HuH-7.5 (cell line): ENCODE measurements at places on chromosomes 1 and 21.

- no peak for DNase-seq
Measured at GRCh38 chr1:47598357-47598756, 160.5 kb downstream of the FOXD2 start.

DNA sequence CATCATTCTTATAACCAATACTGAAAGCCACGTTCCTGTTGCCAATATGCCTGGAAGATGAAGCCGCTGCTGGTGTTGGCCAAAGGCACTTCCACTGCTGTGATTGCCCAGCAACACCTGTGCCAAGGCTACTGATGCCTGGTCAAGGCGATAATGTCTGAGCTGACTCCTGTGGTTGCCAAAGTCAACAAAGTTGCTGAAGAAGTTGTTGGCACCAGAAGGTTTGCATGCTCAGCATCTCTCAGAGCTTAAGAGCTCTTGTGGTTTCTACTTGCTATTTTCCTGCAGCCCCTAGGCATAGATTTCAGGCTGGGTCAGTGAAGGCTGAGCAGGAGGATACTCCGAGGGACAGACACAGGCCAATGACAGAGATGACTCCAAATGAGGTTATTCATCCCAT is 63.4 kb upstream of the RAB3GAP2 start:
- no peak for DNase-seq

DNA sequence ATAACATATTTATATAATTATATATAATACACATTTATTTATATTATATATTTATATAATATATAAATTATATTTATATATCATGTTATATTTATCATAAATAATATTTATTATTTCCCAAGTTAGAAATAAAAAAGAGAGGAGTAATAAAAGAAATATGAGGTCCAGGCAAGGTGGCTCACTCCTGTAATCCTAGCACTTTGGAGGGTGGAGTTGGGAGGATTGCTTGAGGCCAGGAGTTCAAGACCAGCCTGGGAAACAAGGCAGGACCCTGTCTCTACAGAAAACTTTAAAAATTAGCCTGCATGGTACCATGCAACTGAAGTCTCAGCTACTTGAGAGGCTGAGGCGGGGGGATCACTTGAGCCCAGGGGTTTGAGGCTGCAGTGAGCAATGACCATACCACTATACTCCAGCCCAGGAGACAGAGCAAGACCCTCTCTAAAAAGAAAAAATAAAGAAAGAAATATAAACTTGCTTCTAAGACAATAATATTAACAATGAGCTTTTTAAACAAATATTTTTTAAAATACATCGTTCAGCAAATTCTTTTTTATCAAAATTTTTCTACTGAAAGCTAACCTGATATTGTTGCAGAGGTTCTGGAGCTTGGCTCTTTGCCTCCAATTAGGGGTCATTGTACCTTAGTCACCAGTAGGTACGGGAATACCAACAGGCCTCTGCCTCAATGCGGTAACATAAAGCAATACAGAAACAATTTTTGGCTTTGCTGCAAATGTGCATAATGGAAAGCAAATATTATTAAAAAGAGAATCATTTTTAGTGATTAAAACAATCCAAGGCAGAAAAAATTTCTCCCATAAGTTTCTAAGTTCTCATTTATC is 290.0 kb downstream of the SETD4 start:
- no peak for DNase-seq

DNA sequence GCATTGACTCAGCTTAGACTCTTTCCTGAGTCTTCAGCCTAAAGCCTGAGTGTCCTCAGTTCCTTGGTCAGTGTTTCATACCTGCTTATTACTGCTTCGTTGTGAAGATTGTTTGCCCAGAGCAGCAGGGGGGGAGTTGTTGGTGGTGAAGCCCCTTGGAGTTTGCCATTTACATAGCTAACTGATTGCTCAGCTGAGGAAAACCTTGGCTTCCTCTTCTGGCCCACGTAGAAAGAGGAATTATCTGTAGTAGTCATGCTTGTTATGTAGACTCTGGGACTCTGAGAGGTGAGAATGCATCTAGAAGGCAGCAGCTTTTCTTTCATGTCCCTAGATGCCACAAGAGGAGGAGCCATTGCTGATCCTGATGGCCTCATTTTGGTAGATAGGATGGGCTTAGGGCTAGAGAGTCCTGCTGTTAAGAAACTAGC is 125.9 kb downstream of the MAST2 start:
- no peak for DNase-seq

DNA sequence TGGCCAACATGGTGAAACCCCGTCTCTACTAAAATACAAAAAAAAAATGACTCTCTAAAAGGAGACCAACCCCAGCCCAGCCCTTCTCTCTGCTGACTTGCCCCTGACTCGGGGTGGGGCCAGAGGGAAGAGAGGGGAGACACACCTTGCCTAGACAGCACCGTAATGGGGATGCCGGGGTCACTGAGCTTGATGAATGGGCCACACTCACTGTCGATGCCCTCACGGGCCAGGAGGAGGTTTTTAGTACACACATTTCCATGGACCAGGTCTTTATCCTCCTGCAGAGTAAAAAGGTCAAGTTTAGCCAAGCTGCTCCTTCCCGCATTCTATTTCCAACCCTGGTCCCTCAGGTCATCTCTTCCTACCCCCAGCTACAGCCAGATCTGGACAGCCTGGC is 99.7 kb downstream of the RAVER2 start:
- DNase-seq = no peak

DNA sequence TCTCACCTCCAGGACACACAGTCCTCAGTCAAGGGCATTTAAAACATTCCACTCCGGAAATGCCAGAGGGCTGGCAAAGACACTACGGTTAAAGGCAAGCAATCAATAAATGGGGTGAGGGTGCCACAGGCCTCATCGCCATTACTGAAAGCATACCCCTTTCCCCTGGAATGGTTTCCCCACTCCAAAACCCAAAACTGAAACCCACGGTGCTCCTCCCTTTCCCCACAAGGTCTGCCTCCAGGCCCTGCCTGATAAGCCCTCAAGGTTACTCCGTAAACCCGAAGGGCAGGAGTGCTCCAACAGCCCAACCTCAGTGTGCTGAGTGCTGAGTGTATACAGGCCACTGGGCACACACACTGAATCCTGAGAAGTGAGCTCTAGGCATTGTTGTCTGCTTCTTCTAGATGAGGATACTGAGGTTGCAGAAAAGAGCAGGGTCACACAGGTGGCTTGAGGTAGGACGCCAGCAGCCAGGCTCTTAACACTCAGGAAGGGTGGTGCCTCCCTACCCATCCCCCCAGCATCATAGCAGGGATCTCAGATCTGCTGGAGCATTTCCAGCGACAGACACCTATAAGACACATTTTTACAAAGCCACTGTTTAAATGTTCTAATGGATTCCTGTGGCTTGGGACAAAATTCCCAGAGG is 29.0 kb downstream of the SSBP3 start:
- no peak for DNase-seq

- no peak for DNase-seq
Measured at GRCh38 chr1:226149806-226150205, 36.7 kb downstream of the ACBD3 start.

DNA sequence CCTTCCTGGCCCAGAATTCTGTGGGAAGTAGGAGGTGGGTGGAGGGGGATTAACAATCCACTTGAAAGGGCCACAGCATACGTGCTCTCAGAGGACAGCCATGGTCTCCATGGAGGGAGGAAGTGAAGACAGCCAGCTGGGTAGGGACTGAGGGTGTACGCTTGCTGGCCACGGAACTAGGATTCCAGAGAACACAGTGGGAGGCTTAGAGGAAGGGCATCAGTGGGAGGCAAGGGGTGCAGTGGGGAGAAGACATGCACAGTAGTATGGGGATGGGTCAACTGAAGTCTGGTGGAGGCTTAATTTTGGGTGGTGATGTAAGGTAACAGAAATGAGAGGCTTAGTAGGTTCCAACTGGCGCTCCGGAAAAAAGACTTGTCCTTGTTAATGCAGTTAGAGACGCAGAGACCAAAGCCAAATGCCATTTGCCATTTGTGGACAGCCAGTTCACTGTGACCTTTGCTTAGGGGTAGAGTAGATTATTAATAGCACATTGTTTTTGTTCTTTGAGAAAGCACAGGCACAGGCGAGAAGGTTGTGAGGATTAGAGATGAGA is 103.0 kb downstream of the ZSCAN20 start:
- DNase-seq = no peak

GRCh38 chr1:212205006-212205405 is 80.2 kb upstream of the PPP2R5A start:
- no peak for DNase-seq

- no peak for DNase-seq
Measured at GRCh38 chr21:28971171-28971570, 21.5 kb downstream of the LTN1 start.

GRCh38 chr1:211647711-211648121 is 27.7 kb downstream of the NEK2 start:
- DNase-seq = no peak

DNA sequence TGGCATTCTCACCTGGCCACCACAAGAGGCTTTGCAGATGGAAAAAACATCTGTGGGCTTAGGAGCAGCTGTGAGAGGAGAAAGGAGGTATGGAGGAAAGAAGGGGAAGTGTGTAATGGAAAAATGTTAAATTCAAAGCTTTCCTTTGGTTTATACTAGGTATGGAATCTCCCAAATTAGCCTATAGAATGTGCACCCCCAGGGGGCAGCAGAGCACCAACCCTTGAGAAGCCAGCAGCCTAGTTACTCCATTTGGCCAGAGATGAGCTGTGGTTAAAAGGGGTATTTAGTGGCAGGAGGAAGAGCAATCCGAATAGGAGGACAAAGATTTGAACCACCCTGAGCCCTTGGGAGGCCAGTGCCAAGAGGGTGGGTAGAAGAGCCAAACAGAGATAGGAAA is 97.5 kb upstream of the CTTNBP2NL start:
- DNase-seq = peak; percentile 7

- DNase-seq = no peak
Measured at GRCh38 chr1:235588156-235588555, 61.4 kb downstream of the GNG4 start.

DNA sequence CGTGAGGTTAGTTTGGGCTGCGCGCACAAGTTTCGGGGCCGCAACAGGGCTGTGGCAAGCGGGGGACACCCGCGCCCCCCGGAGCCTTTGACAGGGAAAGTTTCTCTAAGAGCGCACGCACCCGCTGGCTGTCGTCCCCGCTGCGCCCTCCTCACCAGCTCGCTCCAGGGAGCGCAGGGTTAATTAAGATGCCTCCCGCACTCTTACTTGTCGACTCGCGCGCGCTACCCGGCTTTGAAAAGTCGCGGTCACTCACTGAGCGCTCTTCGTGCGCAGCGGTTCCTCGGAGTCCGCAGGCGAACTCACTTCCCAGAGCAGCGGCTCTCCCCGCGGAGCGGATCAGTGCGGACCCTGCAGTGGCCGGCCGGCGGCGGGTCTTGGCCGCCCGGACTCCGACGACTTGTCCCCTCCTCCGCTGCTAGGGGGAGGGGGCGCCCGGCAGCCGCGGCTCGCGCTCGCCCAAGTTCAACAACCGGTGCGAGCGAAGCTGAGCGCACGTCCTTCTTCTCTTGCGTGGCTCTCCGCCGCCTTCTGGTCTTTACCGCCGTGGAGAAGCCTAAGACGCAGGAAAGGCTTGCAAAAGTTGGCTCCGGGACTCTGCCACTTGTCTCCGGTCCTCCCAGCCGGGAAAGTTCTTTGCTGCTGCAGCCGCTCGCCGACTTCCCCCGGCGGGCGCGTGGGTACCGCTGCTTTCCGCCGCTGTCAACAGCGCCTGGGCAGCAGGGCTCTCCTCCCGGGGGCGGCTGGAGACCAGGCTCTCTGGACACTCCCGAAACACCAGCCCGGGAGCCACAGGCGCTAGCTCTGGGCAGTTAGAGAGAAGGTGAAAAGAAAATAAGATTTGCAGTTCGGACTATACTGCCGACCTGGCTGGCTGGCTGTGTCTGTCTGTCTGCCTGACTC is 506 bp downstream of the JUN start:
- DNase-seq = no peak

GRCh38 chr1:244289991-244290785 is 161.5 kb downstream of the ADSS2 start:
- DNase-seq = no peak

- no peak for DNase-seq
Measured at GRCh38 chr1:165527251-165528007, 16.4 kb upstream of the LRRC52 start.

DNA sequence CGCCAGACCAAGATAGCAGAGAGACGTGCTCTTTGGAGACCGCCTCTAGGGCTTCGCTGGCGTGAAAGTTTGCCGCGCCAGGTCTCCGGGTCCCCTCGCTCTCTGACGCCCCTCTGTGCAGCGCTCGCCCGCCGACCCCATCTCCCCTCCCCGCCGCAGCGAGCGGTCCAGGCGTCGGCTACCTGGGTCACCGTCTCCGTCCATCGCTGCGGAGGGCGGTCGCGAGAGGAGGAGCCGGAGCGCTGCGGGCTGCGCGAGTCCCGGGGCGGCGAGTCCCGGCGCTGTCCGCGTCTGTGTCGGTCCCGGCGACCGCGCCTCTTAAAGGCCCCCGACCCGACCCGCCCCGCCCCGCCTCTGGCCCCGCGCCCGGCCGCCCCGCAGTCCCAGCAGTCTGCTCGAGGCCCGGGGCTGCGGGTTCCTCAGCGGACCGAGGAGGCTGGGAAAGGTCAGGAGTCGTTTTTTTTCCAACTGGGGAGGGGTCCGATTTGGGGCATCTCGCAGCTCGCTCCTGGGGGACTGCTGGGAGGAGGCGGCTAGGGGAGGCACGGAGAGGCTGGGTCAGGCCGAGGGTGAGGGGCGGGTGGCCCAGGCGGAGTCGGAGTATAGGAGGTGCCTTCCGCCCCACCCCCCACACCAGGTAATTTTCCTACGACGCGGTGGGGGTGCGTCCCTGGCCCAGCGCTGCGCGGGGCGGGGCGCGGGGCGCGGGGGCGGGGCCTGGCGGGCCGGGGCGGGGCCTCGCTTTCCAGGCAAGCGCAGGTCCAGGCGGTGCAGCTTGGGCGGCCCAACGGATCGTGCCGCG is at the start of the genes FBXO2 and FBXO44:
Gene FBXO2 (minus strand): TSS at position 293 of the 802 bp plus-strand sequence. CDS start 89 bp downstream, at position 204.
Gene FBXO44 (plus strand): TSS at position 741 of the 802 bp plus-strand sequence. CDS start 959 bp downstream, outside the sequence.
- peak; percentile 77 for DNase-seq

DNA sequence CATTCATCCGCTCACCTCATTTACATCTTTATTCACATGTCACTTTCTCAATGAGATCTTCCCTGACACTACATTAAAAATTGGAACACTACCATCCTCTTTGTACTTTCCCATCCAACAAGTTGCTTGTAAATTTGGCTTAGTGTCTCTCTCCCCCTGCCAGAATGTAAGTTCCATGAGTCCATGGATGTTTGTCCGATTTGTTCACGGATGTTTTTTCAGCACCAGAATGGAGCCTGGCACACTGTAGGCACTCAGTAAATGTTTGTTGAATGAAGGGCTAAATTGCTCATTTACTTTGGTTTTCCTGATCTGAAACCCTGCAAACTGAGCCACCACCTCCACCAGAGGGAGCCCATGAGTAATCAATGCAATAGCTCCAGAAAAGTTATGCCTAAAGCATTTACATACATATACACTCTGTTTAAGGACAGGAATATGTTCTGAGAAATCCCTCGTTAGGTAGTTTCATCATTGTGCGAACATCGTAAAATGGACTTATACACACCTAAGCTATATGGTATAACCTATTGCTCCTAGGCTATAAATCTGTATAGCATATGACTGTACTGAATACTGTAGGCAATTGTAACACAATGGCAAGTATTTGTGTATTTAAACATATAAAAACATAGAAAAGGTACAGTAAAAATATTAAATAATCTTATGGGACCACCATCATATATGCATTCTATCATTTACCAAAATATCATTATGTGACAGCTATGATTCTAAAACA is 2.8 kb upstream of the EYA3 start:
- DNase-seq = peak; percentile 47

GRCh38 chr21:26892151-26892550 is 46.9 kb upstream of the ADAMTS1 start:
- no peak for DNase-seq

GRCh38 chr21:29454179-29454578 is 155.5 kb downstream of the BACH1 start:
- DNase-seq = no peak

GRCh38 chr1:222224636-222225315 is 323.1 kb downstream of the HHIPL2 start:
- no peak for DNase-seq
